ENCODE measurements at places on chromosomes 3 and 15.

GRCh38 chr3:46351646-46352045 lies 2.3 kb upstream of the CCR2 start:
- DNase-seq: no peak

DNA sequence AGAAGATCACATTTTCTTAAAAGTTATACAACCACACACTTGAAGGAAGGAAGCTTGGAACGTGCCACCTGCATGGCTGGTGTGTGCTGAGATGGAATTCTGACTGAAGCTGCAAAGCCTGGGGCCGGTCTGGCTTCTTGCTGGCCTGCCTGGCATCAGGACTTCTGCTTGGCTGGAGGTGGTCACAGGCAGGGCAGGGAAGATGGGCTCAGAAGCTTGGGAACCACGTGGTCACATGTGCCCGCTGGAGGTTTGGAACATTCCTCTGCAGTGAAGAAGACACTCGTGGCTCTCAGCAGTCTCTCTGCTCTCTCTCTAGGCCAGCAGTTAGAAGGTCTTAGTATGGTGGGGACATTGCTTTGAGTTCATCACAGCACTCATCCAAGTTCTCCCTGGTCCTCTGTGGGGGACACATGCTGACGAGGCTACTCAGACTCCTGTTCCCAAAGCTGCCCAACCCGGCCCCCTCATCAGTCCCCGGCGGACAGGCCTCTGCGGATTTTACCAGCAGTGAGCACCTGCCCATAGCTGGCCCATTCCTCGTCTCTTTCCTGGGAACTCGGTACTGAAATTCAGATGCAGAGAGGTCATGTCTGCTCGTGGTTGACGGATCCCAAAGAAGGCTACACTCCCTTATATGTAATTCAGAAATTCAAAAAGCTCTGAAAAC lies 229.0 kb downstream of the ADAMTS17 start:
- no peak for DNase-seq

- no peak for DNase-seq
Measured at GRCh38 chr15:31161951-31162350, 60.4 kb upstream of the TRPM1 start.

GRCh38 chr3:134567605-134568004 lies 81.7 kb downstream of the CEP63 start:
- no peak for DNase-seq

GRCh38 chr15:51830276-51830806 lies 888 bp downstream of the TMOD3 start:
- DNase-seq: no peak

- no peak for DNase-seq
Measured at GRCh38 chr3:184742676-184743135, 30.8 kb upstream of the MAGEF1 start.

- DNase-seq: no peak
Measured at GRCh38 chr15:60551147-60551780, 72.3 kb upstream of the ICE2 start.

GRCh38 chr3:149377408-149378364 lies at the start of gene TM4SF1:
Gene TM4SF1, minus strand, starts transcription at chr3:149377649. Its CDS starts 102 bp downstream, at chr3:149377547.
- DNase-seq: no peak

DNA sequence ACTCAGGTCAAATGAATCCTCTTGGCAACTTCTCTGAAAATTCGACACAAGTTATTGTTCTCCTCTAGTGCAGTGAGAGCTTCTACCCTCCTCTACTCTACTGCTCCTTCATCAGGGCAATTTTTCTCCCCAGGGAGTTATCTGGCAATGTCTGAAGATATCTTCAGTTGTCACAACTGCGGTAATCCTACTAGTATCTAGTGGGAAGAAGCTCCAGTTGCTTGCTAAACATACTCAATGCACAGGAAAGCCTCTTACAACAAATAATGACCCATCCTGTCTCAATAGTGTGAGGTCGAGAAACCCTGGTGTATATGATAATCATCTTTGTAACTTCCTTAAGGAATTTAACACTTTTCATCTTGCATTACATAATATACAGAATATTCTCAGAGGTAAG lies 1147.6 kb downstream of the IGSF11 start:
- DNase-seq: no peak

GRCh38 chr15:63172851-63173451 lies 15.7 kb upstream of the RPS27L start:
- DNase-seq: no peak

DNA sequence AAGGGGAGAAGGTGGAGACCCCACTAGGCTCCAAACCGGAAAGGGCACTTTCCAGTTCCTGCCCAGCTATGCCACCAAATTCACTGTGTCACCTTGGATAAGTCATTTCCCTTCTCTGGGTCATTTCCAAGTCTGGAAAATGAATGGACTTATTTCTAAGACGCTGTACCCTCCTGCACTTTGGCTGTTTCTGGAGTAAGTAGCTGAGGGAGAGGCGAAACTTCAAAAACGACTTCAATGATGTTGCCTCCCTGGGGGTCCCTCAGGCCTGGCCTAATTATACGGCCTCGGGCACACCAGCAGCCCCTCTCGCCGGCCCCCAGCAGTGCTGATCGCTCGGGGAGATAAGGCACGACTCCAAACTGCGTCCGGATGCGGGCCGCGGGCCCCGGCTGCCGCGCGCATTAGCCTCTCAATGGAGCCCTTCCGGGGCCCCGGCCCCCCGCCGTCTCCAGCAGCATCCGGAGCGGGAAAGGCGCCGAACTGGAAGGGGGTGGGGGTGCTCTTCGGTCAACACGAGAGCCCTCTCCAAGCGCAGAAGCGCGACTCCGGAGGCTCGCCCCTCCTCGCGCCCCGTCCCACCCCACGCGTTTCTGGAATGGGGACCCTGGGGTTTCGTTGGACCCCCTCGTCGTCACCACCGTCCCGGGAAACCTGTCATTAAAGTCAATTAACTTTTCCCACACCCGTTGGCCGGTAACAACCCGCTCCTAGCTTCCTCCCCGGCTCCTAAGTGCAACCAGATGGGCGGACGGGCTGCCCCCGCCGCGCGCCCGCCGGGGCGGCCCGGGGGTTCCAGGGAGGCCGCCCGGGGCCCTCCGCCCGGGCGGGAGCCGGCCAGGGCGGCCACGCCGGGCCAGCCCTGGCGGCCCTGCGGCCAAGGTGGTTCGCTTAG lies 4.8 kb downstream of the HES1 start:
- DNase-seq: no peak

DNA sequence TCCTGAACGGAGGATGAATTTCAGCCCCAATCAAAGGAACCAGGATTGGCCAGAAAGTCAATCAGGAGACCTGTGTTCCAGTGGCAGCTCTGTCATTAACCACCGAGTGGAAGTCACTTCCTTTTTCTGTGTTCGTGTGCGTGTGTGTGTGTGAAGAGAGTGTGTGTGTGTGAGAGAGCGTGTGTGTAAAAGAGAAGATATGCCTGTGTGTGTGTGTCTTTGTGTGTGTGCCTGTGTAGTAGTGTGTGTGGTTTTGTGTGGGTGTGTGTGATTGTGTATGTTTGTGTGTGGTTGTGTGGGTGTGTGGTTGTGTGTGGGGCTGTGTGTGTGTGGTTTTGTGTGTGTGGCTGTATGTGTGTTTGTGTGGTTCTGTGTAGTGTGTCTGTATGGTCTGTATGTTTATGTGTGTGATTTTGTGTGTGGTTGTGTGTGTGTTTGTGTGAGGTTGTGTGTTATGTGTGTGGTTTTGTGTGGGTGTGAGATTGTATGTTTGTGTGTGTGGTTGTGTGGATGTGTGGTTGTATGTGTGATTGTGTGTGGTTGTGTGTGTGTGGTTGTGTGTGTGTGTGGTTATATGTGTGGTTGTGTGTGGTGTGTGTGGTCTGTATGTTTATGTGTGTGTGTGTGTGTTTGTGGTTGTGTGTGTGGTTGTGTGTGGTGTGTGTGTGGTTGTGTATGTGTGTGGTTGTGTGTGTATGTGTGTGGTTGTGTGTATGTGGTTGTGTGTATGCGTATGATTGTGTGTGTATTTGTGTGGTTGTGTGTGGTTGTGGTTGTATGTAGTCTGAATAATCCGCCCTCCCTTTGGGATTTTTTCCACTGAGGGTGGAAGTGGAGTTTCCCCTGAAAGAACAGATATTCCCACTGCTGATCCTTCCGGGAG lies 314.4 kb downstream of the SHQ1 start:
- DNase-seq: no peak

DNA sequence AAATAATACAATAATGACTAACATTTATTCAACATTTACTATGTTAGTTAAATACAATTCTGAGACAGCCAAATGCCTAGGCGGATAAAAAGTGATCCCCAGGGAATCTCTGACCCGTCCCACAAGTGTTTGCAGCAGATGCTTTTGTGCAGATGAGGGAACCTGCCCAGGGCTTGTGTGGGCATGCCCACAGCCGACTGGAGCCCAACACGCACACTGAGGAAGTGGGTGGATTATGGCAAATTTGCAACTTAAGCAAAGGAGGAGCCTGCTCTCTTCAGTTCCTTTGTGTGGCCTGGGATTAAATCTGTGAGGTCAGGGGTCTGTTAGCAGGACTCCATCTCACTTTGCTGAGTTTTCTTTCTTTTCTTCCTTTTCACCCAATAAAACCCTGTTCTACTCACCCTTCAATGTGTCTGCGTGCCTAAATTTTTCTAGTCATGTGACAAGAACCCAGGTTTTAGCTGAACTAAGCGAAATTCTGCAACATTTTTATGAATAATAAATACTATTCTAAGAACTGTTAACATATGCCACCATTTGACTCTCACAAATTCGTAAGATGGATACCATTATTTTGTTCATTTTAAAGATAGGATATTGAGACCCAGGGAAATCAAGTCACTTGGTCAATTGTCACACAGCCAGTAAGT lies 13.9 kb upstream of the RTP1 start:
- no peak for DNase-seq

GRCh38 chr15:38130205-38130567 lies 122.5 kb upstream of the SPRED1 start:
- DNase-seq: no peak

GRCh38 chr3:112456147-112456546 lies 43.1 kb downstream of the BTLA start:
- no peak for DNase-seq

DNA sequence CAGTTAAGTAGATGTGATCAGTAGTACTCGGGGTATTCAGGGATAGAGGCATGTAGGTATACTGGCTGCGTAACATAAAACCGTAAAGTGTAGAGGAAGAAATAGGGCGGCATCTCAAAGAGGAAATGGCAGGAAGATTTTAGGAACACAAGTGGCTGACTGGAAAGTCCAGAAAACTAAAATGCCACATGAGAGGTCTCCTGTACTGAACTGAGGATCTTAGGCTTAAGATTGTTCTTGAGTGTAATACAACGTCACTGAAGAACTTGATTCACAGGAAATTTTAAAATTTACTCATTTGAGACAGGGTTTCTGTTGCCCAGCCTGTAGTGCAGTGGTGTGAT lies 2.3 kb upstream of the LMLN start:
- no peak for DNase-seq

GRCh38 chr3:8767667-8768363 lies 1.6 kb downstream of the OXTR start:
- no peak for DNase-seq

DNA sequence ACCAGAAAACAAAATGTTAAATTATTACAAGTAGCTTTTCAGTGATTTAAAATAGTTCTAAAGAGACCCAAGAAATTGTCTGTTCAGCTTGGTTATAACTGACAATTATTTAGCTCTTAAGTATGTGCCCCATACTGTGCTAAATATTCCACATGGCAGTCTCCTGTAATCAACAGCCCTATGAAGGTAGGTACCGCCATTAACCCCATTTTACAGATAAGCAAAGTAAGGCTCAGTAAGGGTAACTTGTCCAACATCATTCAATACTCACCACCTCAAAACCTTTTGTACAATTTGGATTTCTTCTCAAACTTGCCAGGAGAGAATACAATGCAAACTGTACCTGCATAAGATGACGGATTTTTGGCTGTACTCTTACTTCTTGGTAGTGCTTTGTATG lies 33.9 kb downstream of the ADPGK start:
- DNase-seq: no peak

DNA sequence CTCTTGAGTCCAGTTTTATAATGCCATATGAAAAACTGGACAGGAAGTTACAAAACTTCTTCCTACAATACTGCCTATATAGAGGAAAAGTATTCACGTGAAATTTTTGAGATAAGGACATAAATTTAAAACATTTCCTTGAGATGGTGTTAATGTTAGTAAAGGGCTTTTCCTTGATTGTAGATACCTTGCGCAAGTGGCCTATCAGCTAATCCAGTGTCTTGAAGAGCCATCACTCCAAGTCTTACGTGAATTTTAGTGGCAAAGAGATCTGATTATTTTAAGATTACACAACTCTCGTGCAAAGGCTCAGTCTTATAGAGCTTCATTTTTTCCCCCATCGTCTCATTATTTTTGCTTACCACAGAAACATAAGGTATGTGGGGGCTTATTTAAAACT lies 18.4 kb downstream of the C3orf38 start:
- DNase-seq: no peak

DNA sequence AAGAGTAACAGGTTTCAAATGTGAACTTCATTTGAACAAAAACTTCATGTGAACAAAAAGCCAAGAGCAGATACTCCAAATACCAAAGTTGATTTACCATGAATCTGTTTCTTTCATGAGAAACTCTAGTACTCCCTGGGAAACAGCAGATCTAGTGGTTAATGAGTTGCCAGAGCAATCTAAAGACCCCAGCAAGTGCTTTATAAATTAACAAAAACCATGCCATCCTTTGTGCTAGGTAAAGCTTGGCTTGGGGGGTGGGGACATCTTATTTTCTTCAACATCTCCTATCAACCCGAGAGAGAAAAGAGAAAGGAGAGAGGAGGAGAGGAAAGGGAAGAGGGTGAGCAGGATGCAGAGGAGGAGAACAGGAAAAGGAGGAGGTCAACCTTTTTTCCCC lies 100.7 kb downstream of the TBL1XR1 start:
- DNase-seq: no peak

GRCh38 chr3:135083179-135083578 lies 288.1 kb downstream of the EPHB1 start:
- no peak for DNase-seq

- no peak for DNase-seq
Measured at GRCh38 chr15:87704276-87704675, 552.3 kb downstream of the NTRK3 start.

- DNase-seq: no peak
Measured at GRCh38 chr3:47601281-47601680, 22.6 kb upstream of the CSPG5 start.

DNA sequence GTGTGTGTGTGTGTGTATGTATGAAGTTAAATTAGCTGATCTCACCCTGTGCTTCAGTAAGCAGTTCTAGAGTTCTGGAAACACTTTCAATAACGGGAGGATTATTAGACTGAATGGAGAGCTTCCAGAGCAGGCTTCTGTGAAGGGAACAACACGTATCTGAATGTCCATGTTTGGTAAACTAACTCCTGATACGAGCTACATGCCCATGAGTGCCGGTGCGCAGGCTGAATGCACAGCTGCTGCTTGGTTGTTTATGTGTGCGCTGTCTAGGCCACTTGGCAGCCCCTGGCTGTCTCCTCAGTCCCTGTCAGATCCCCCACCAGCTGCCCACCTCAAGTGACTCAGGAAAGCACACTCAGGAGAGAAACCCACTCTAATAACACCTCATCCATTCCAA lies 137.0 kb downstream of the EPHB1 start:
- no peak for DNase-seq

DNA sequence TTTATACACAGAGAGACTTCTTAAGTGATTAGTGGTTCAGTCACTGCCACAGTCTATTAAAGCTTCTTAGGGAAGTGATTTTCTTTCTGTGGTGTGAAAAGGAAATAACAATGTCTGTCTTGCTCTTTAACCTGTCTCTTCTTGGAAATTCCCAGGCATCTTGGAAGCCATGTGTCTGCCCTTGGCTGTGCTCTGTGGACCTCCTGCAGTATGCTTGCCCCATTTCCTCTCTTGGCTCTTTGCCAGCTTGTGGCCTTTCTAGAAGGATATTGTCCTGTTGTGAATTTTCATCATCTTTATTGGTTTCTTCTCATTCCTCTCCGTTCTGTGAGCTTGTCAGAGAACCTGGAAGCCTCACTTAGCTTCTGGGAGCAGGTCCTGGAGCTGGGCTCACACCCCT lies 338.4 kb upstream of the C2CD4B start:
- DNase-seq: no peak

Data from stimulated activated CD8-positive, alpha-beta memory T cell treated with anti-CD3 and anti-CD28 coated beads, Interleukin-2, amount 100 ng/mL, for 1 hour (primary cell).